ENCODE measurements at places on chromosomes 16 and 17.

DNA sequence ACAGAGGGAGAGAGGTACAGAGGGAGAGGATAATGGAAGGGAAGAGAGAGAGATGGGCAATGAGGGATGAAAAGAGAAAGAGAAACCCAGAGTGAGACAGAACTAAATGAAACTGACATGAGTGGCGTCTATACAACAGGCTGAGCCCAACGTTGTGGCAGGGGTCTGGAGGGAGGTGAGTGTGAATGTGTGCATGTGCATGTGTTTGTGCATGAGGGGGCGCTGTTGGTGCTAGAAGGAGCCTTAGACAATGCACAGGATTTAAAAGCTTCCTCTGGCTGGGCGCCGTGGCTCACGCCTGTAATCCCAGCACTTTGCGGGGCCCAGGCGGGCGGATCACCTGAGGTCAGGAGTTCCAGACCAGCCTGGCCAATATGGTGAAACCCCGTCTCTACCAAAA is 454.8 kb upstream of the CDH11 start:
- no peak for DNase-seq

GRCh38 chr17:21214777-21215541 is 998 bp upstream of the TMEM11 start:
- DNase-seq, result no peak

- no peak for DNase-seq
Observed at GRCh38 chr16:50747207-50747956, 5.5 kb downstream of the CYLD start.

DNA sequence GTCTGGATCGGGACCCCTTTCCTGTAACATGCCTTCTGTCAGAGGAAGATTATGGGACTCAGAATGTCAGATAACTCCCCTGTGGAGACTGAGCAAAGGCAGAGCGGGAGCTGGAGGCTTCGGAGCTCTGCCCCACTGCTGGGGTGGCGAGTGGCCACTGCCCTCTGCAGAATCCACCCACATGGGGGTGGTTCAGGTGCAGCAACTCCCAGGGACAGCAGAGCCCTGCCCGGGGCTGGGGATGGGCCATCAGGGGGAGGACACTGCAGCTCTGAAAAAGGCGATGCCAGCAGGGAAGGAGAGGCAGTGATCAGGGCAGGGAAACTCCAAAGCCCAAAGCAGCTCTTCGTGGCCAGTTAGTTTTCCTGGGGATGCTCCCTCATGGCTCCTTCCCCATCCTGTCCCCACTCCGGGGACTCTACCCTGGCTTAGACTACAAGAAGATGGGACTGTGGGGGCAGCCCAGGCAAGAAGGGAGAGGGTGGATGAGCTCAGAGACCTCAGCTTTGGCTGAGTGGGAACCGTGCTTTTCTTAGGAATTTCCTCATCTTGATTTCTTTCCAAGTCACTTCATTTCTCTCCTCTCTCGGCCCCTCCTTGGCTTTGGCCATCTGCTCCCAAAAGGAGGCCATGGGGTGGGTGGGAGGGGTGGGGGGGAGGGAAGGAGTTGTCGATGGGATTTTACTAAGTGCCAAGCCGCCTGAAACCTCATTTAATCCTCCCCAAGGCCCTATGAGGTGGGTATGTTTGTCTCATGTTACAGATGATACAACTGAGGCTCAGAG is 4.0 kb downstream of the CA4 start:
- DNase-seq, result no peak

DNA sequence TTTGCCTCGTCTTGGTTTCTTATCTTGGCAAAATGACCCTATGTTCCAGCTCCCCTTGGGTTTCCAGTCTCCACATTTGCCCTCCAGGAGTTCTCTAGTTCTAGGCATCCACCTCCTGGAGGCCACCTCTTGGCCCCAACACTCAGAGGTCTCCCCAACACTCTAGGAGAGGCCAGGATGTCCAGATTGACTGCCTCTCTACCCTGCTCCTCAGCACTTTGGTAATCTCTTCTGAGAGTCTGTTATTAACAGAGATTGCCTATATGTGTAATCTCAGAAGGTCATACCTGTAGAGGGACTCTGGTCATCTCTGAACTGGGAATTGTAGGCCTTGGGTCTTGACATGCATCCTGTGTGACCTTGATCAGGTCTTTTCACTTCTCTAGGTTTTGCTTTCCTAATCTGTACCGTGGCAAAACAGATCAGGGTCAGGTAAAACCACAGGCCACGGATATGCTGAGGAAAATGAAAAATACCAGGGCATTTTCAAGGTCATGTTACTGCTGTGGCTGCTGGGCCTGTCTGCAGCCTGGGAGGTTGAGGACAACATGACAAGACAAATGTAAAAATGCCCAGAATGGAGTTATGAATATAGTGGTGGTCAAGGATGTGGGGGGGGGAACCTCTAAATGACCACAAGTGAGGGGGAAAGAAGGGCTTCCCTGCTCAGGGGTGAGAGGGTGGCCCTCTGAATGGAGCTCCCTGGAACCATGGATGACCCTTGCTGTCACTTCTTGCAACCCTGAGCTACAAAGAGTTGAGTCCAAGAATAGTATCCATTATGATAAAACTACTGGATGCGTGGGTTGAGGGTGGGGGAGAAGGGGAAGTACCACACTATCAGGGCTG is 5.0 kb upstream of the CCL4L2 start:
- DNase-seq, result no peak

DNA sequence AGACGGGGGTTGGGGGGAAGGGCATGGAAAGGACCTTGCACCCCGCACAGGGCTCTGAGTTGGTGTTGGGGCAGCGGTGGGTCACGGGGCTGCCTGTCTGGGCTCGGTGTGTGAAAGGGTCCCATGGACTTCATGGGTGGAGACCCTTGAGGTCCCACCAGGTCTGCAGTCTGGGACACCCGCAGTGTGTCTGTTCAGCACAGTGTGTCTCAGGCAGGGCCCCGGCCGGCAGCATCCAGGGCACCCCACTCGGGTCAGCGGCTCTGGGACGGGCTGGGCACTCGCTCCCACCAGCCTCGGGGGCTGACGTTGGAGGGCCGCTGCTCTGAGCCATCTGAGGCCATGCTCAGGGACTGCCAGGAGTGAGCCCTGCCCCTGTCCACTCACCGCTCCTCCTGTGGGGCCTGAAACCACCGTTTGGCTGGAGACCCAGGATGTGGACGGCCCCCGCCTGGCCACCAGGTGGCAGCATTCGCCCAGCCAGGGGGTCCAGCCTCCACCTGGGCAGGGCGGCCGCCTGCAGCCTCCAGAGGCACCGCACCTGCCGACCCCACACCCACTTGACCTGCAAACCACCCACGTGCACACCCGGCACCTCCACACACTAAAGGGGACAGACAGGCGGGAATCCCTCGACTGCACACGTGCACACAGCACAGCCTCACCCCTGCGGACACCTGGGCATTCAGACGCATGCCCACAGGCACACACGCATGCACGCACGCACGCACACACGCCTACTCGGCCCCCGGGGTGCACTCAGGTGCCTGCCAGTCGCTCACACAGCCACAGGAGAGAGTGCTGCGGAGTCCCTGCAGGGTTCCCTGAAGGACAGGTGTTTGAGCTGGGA is 10.1 kb upstream of the ZFPM1 start:
- DNase-seq, result peak; percentile 41

GRCh38 chr17:50347117-50347893 is 1.4 kb downstream of the XYLT2 start:
- DNase-seq, result no peak

All from HAP-1 (cell line).